ENCODE measurements at places on chromosomes 1 and 21.

DNA sequence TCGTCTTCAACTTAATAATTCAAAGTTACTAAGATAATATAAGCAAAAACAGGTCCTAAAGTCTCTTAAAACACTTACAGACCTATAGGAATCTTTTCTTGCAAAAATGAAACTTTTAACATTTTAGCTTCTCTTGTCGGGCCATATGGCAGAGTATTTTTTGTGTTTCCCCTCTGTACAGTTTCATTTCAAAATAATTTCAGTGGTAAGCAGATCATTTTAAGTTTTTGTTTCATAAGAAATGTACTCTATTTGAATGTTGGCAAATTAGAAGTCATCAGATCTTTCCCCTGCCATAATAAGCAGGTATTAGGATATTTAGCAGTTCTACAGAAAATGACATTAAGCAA, 37.9 kb downstream of the RGL1 start:
- DNase-seq: no peak

GRCh38 chr1:82837766-82838465, 1037.2 kb downstream of the ADGRL2 start:
- no peak for DNase-seq

DNA sequence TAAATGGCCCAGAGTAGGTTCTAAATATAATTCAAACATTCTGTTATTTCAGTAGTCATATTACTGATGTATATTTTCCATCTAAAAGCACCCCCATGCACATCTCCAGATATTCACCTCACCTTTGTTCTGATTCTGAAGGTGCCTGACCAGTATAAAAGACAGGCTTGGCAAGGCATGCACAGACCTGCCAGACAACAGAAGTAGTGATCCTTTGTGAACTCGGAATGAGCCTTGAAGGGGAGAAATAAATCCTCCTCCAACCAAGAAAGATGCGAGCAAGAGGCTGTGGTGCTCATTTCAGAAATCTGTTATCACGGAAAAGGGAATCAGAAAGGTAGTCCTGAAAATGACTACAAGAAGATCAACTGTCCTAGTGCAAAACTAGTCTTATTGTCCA, 287.3 kb downstream of the VAV3 start:
- DNase-seq: no peak

DNA sequence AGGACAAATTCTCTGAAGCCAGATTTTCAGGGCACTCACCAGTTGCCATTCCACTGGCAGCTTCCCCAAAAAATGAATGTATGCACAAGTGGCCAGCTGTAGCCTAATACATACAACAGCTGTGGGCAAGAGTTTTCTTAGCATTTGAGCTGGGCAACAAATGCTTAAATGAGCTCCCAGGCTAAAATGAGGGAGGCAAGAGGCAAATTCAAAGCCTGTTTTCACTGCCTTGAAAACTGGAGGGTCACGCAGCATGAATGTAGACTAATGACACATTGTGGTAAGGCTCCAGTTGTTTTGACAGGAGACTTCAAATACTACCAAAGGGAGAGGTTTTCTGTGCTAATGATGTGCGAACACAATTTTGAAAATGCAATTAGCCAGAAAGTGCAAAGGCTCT, 88.2 kb downstream of the TIAM1 start:
- no peak for DNase-seq

DNA sequence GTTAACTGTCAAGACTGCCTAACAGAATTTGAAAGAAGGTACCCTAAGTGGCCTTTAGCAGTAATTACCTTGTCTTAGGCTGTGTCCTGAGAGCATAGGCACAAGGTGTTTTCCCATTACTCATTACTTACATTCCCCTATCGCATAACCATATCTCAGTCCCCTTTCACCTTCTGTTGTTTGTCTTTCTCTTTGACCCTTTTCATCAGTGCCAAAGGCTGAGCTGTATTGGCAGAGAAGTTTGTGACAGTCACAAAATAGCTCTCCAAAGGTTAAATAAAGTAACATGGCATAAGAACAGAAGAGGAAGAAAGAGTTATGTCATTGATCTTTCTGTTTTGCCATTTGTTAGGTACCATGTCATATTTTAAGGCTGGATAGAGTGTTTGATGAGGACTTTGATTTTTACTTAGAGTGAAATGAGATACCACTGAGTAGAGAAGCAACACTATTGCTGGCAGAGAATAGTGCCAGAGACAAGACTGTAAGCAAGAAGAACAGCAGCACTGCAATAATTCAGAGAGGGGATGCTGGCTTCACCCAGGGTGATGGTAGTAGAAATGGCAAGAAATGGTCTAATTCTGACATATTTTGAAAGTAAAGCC, 497.8 kb downstream of the TTLL7 start:
- DNase-seq: no peak

DNA sequence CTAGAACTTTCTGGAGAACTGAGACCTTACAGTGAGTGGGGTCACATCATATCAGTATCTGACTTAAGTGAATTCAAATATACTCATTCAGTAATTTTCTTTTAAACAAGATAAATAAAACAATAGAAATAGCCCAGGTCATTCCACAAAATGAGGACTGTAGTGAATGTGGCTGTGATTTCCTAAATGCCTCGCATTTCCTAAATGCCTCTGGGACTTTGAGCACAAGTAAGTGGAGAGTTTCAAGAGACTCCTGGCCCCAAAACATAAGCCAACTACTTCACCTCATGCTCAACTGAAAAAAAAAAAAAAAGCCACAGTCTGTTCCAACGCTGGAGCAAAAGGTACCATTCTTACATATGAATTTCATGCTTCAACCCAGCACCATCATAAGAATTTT, 81.5 kb downstream of the ZNF281 start:
- DNase-seq: no peak

GRCh38 chr1:201004154-201004553, 19.4 kb downstream of the KIF21B start:
- DNase-seq: no peak

DNA sequence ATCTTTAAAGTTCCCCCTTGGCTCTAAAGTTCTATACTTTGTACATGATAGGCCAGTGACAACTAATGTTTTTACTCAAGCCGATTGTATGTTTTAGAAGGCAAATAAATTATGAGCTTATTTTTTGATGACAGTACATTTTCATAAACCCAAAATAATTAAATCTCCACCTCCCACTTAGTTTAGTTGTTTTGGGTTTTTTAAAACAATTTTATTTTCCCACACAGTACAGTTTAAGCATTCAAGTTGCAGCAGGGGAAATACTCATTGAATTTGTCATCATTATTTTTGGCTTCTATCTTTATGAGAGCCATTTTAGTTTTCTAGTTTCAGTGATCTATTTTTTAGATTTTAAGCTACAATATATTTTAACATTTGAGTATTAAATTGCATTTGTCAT, 93.6 kb downstream of the OLFML2B start:
- DNase-seq: no peak

DNA sequence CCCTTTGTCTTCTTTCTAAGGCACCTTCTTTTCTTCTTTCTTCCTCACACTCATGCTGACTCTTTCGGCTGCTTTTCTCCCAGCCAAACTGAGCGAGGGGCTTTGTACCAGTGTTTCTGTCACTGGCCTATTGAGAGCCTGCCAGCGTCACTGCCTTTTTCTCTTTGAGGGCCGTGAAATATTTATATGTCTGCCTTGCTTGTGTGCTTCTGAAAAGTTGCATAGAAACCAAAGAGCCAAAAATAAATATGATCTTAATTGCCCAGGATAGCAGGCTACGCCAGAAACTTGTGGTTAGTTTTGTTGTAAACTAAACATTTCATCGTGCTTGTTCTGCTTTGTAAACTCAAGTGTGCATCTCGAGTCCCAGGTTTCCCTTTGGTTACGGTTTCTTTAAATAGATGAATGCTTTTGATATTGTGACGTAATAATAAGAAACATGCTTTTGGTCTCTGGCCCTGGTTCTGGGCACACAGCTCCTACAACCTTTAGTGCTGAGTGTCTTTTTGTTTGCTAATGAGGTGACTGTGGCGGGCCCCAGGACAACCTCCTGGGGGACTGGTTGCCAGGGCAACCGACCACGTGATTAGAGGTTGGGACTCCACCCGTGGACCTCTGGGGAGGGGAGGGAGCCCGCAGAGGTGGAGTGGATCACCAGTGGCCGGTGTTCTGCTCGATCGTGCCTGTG, 10.8 kb downstream of the SLC37A1 start:
- peak; percentile 14 for DNase-seq

GRCh38 chr1:64248065-64248464, 44.6 kb downstream of the UBE2U start:
- no peak for DNase-seq

DNA sequence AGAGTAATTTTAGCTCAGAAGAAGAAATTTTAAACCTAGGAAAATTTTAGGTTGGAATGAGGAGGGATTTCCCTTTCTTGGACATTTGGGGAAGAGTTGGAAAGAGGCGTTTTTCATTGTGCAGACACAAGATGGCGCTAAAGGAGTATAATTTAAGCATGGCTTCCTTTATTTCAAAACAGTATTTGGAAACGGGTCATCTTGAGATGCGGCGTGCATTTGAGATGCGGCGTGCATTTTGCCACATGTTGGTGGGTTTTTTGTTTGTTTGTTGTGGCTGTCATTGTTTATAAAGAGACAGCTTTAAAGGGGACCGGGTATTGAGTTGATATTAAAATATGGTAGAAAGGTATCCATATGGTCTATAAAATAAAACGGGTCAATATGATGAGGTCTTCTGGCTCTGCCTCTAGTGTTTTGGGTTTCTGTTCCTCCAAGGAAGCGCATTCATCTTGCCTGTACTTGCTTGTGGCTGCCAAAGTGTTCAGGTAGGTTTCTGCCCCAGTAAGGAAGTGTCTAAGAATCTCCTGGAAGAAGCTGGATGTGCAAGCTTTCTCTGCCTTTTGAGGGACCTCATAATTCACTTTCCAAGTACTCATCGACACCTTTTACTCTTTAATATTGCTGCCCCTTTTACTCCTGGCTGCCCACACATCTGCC, 210.3 kb downstream of the SLC35F3 start:
- DNase-seq: peak; percentile 65

GRCh38 chr1:175804561-175804960, 61.2 kb upstream of the TNR start:
- DNase-seq: no peak
